ENCODE measurements at places on chromosomes 16 and 17.

DNA sequence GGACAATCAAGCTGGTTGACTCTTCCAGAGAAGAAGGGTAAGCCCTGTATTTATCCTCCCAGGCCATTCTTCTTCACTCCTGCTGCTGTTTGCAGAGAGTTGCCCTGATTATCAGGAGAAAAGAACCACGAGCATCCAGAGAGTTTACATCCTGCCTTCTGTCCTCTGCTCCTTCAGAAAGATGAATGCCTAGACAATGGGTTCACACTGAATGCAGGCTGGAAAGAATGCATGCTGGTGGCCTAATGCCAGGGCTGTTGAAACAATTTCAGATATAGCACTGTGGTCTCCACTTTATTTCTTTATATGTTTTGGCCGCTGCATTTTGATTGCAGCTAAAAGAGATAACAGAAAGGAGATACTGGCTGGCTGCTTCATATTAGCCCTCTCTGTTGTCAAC, 21.2 kb upstream of the HAS3 start:
- no peak for DNase-seq

GRCh38 chr17:21680366-21680765, 12.0 kb upstream of the KCNJ18 start:
- DNase-seq: no peak

DNA sequence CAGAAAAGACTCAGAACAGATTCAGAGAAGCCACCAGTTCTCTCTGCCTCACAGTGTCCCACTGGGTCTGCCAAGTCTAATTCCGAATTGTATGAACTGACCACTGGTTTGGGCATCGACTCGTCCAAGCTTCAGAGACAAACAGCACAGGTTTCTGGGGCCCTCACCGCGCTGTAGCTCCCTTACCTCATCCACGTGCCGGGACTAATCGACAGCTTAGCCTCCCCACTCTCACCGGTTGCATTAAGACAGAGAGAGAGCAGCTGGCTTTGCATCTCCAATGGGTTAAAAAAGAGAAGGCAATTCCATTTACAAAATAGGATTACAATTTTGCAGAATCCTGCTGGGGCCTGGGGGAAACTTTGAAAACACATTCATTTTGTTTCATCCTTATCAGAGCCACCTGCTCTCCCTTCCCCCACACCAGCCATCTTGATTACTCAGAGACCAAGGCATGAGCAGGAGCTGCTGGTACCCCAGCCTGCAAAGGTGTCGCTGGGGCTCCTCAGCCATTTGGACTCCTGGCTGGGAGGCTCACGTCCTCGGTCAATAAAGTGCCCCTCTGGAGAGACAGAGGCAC, 95.3 kb upstream of the RPL38 start:
- DNase-seq: no peak

GRCh38 chr17:9402590-9403199, 172.9 kb downstream of the STX8 start:
- no peak for DNase-seq
